ENCODE measurements at places on chromosomes 12 and 14.

GRCh38 chr12:104419717-104420116 lies 37.0 kb upstream of the CHST11 start:
- no peak for DNase-seq

GRCh38 chr12:54036620-54037359 lies 3.9 kb downstream of the HOXC5 start:
- no peak for DNase-seq

- DNase-seq: no peak
These were observed 17.7 kb upstream of the ANP32D start for GRCh38 chr12:48454667-48455066.

DNA sequence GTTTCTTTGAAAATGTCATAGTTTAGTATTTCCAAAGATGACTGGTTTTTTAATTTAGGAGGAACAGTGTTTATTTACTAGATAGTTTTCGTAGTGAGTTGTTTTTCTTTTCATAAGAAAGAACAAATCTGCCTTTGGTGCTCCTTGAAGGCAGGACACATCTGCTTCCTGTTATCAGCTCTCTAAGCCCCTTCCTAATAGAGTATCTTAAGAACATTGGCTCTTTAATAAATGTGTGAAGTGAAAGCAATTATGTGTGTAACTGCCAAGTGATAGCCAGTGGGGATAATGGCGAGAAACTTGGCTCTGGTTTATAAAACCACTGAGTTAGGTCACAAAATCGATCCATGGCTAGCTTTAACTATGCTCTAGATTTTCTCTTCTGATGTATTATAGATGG lies 23.5 kb upstream of the PPFIBP1 start:
- DNase-seq: no peak

GRCh38 chr14:24556756-24557155 lies 19.3 kb downstream of the CTSG start:
- no peak for DNase-seq

GRCh38 chr12:44972746-44973421 lies 78.0 kb downstream of the DBX2 start:
- no peak for DNase-seq

GRCh38 chr12:50070314-50071060 lies 13.1 kb downstream of the ASIC1 start:
- DNase-seq: no peak

DNA sequence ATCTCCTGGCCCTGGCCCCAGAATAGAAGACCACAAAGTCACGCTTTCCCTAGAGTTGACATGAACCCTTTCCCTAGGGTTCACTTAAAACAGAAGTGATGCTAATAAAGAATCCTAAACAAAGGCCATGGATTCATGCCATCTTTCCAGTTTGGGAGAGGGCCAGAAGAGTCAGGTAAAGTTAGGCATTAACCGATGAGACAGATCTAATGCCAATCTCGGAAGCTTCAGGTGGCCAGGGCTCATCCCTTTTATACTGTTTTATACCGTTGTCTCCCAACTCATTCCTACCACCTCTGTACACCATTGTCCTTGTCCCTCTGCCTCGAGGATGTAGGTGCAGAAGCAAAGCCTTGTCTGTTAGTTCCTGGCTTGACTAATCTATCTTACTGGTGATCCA lies 22.8 kb upstream of the ACTR10 start:
- DNase-seq: no peak

GRCh38 chr12:64124511-64125197 lies 97.4 kb downstream of the KICS2 start:
- no peak for DNase-seq

DNA sequence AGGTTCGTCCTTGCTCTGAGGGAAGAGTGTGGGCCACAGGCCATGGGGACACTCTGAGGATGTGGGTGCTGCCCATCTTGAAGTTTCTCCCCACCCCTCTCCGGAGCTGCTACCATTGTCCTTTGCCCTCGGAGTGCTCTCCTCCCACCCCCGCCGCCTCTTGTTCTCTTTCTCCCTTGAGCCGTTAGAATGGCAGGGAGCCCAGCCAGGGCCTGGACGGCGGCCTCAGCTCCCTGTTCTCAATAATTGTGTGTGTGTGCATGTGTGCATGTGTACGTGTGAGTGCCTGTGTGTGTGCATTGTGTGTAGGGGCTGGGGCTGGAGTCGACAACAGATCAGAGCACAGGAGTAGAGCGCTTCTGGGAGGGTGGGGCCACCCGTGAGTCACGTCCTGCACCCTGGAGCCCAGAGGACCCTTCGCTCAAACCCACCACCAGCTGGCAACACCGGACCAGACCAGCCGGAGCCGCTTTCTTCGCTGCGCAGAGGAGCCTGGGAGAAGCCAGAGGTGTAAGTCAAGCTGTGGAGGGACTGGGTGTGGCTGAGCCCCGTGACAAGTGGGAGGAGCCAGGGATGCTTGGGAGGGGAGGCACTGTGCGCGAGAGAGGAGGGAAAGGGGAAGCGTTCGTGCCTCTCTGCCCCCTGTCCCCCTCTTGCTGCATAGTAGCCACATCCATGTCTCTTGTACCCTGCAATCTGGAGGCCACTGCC lies 25.9 kb upstream of the KCNA5 start:
- DNase-seq: no peak

DNA sequence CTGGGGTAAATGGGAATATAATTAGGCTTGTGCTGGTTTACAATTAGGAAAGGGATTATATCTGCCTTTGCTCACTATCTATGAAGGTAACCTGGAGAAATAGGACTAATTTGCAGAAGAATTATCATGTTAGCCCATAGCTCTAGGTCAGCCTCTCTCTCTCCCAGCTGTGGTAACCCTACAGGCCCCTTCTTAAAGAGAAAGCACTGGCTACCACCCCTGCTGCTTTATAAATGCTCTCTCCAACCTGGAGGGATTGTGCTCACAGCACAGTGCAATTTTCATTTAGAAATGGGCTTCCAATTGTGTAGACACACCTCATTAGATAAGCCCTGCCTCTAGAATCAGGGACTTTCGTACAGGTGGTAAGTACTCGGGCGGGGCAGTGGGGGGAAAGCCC lies 22.7 kb upstream of the MGST1 start:
- no peak for DNase-seq

DNA sequence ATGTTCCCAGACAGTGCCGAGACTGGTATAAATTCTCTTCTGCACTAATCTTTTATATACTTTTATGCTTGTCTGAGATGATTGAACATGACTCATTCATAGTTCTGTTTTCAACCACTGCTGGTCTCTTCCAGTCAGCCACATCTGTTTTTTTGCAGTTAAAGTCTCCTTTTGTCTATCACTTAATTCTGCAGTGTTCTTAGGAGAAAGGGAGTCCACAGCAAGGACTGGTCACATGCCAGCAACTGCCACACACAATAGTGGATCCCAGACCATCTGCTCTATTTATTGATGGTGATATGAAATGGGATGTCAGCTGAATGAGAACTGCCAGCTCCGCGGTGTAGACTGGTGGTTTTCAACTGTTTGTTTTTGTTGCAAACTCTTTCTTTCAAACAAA lies 379.8 kb downstream of the MED13L start:
- DNase-seq: no peak

DNA sequence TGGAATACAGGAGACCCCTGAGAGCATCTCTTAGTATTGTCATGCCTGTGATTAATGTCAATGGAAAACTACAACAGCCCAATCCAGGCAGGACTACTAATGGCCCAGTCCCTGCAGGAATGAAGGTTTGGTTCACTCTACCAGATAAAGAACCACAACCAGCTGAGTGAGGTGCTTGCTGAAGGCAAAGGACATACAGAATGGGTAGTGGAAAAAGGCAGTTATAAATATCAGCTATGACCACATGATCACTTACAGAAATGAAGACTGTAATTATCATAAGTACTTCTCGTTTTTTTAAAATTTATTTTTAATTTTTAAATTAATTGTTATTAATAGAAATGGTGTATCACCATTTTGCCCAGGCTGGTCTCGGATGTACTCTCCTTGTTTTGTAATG lies 17.2 kb upstream of the LPCAT3 start:
- no peak for DNase-seq
